Endodermal cell (in vitro differentiated cells): ENCODE measurements at places on chromosomes 2 and 18. TPM values are rescaled to one million over a fixed set of nuclear protein-coding genes. Genes with fewer than 3 reads are reported as not detected.

GRCh38 chr18:69588301-69588700 is 187.6 kb downstream of the DOK6 start:
- no peak for DNase-seq

GPR35 gene
- 0.32 and 0.55 TPM in 2 replicates for total RNA-seq

INHBB gene
- not detected in 3 replicates for total RNA-seq

ZNF396 gene
- total RNA-seq, result 6.9 to 10.4 TPM (median 8.5 TPM) in 3 replicates

STK11IP gene
- 25.4 to 34.1 TPM (median 31.1 TPM) in 3 replicates for total RNA-seq

GRCh38 chr2:201523506-201523905 is 72.0 kb downstream of the STRADB start:
- DNase-seq, result no peak

DNA sequence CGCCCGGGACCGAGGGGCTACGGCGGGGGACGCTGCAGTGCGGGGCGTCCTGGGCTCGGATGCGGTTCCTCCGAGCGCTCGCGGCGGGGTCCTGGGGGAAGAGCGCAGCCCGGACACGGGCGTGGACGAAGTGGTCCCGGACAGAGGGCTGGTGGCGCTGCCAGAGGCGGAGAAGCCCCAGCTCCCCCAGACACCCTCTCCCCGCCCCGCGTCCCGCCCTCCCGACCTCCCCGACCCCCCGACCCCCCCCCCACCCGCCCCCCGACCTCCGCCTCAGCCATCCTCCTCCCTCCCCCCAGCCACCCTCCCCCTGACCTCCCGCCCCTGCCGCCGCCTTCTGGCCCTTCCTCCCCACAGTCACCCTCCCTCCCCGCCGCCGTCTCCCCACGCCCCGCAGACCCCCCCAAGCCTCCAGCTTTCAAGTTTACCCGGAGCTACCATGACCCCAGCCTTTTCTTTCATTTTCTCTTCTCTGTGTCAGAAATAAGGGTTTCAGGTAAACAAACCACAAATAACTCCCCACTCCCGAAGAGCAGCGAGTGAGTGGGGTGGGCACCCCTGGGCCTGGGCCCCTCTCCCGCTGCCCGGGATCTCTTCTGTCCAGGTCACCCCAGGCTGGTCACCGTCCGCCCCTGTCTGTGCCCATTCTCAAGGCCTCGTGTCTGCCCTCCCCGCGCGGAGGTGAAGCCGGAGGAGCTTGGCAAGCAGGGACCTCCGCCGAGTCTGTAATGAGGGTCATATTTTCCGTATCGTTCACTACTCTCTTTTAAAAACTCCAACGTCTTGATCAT is 5.1 kb downstream of the NFATC1 start:
- no peak for DNase-seq

DNA sequence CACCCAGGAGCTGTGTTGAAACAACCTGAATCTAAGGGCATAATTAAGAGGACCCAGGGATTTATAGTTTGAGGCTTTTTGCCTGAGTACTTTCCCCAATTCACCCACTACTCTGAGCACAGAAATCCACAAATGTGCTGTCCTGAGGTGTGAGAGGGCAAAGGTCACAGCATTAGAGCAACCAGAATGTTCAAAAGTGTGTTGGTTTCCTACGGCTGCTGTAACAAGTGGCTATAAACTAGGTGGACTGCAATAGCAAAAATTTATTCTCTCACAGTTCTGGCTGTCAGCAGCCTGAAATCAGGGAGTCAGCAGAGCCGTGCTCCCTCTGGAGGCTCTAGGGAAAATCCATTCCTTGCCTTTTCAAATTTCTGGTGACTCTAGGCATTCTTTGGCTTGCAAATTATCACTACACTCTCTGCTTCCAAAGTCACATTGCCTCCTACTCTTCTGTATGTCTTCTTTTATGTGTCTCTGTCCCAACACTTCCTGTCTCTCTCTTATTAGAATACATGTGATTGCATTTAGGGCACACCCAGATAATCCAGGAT is 91.4 kb upstream of the TACR1 start:
- no peak for DNase-seq

DNA sequence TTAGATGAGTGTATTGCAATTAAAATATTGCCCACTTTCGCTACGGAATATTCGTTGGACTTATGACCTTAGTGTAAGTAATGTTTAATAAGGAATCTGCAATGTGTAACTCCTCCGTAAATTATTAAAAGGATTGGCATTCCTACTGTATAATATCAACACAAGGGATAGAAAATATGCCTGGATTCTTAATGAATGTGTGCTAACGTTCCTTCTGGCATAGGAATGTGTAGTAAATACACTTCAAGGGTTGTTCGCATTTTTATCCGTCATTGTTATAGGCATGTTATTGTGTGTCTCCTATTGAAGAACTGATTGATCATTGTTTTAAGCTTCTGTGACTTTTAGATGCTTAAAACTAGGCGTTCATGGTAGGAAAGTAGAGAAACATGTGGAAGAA is 134.5 kb downstream of the NEDD4L start:
- no peak for DNase-seq

GRCh38 chr2:158921599-158922408 is 46.6 kb upstream of the TANC1 start:
- DNase-seq, result peak; percentile 79

- DNase-seq, result no peak
Observed at GRCh38 chr2:237857791-237858190, 1.6 kb upstream of the RAMP1 start.

GRCh38 chr2:48397846-48398245 is 132.1 kb upstream of the STON1 start:
- DNase-seq, result peak; percentile 63

GRCh38 chr2:85830645-85831044 is 58.1 kb downstream of the ST3GAL5 start:
- no peak for DNase-seq

DNA sequence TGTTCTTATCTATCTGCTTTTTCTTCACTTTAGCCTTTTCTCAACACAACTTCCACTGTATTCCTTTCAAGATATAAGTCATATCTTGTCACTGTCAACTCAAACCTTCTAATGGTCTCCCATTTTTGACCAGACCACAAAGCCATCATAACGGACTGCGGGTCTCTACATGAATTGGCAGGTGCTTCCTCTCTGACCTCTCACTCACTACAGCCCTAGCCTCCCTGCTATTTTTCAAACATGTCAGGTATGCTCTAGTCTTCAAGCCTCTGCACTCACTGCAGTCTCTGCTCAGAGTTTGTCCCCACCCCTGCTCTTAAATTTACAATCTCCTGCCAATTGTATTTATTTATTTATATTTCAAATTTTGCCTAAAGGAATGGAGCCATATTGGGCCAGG is 858.1 kb downstream of the TRIB2 start:
- no peak for DNase-seq

DNA sequence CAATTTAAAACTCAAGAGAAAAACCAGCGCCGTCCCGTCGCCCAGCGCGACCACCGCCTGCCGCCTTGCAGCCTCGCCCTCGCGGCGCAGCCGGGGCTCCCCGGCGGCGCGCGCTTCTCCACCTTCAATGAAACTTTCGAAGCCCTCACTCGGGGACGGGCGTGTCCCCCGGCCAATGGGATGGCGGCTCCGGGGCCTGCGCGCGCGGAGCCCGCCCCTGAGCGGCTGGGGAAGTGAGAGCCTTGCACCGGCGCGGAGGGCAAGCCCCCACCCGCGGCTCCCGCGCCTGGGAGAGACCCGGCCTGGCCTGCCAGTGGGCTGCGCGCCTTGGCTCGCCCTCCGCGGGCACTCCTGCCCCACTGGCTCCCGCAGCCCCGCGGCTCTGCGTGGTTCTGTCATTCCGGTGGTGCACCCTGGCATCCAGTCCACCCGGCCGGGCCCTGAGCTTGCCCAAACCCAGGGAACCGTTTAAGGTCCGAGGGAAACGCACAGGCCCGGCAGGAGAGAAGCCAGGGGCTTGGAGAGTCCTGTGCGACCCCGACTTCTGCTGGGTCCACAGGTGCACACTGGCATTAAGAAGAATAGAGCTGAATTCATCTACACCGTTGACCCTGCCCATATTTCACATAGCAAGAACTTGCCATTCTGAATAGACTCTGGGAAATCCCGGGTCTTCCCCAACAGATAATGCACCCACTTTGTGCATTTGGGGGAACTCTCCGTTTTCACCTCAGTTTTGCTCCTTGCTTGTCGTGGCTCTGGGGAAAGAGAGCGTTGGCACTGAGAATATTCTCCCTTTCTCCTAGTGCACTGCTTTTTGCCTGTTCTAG is at the start of gene PIEZO2:
Gene PIEZO2 (minus strand): TSS at position 129 of the 830 bp plus-strand sequence. CDS start 981 bp downstream, outside the sequence.
- peak; percentile 95 for DNase-seq

IHH gene
- 7.0 and 10.3 TPM in 2 replicates for total RNA-seq

ALK gene
- total RNA-seq, result 0.13 to 0.36 TPM (median 0.35 TPM) in 3 replicates

NGEF gene
- total RNA-seq, result 1.6 and 1.8 TPM in 2 replicates

- DNase-seq, result peak; percentile 20
Observed at GRCh38 chr18:11868230-11868629, 17.0 kb downstream of the CHMP1B start.

DNA sequence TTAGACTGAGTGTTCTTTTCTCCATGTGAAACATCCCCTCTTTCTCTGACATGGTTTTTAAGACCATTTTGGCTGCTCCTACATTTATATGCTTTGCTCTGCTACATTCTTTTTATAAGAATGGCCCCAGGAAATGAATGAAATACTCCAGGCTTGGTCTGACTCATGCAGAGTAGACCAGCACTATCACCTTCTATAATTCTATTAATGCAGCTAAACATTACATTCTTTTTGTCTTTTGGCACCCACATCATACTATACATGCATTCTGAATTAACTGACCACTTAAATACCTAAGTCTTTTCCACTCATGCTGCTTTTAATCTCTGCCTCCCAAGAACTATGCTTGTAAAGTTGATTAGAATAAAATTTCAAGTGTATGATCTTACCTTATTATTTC is 94.1 kb downstream of the AAK1 start:
- DNase-seq, result no peak

PCARE gene
- total RNA-seq, result 0.16 TPM in 1 of 3 replicates, not detected in the others

TRIM54 gene
- total RNA-seq, result 2.2 and 3.8 TPM in 2 replicates

GRCh38 chr2:226792155-226792881 is 7.3 kb downstream of the IRS1 start:
- peak; percentile 51 for DNase-seq

EDAR gene
- total RNA-seq, result not detected in 3 replicates

DNA sequence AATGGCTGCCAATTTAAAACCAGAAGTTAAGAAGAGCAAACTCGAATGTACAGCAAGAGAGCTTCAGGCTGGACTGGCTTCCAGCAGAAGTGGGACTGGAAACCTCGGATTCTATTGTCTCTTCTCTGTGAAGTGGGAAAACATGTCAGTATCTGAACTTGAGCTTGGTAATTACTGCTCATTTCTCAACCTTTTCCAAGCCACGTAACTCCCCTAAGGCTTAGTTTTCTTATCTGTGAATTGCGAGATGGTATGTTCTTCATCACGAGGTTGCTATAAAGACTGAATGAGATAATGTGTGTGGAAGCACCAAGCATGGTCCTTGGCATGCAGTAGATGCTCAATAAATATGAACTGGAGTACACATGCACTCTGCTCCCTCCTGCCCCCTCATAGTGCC is 259.4 kb upstream of the SPRED2 start:
- no peak for DNase-seq

DNA sequence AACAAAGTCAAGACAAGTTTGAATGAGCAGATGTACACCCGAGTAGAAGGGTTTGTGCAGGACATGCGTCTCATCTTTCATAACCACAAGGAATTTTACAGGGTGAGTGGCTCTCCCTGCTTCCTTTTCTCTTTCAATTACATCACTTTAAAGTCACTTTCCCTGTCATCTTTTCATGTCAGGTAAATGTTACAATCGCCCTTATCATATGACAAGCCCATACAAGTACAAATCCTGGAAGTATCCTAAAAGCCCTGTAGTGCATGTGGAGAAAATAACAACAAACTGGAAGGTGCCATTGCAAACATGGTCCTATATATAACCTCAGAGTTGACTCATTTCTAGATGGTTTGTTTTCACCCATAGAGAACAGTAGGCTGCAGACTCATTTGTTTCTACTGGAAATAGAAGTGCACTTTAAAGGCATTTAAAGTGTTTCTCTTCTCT is 126.0 kb downstream of the SP100 start:
- no peak for DNase-seq

CAPG gene
- total RNA-seq, result 98.3 and 104 TPM in 2 replicates

TMEM214 gene
- 59.8 to 66.8 TPM (median 63.7 TPM) in 3 replicates for total RNA-seq

- peak; percentile 58 for DNase-seq
Observed at GRCh38 chr18:59788791-59789106, 91.5 kb upstream of the CCBE1 start.

DNA sequence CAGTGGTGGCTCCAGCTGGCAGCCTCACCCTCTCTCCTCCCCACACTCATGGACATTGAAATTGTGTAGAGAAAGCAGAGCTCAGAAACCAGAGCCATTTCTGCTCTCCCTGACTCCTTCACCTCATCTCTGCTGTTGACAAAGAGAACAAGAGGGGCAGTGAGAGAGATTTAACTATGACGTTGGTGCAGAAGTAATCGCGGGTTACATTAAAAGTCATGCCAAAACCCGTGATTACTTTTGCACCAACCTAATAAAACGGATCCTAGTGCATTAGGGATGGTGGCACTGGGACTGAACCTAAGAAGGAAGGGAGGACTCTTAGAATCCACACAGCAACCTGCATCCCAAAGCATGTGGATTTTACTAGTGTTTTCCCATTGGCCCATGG is 113.3 kb upstream of the CDC42EP3 start:
- DNase-seq, result no peak

GRCh38 chr2:168744844-168745243 is 57.6 kb upstream of the NOSTRIN start:
- DNase-seq, result no peak
